Mesothelial cell of epicardium (in vitro differentiated cells): ENCODE measurements at places on chromosomes 13 and 19. TPM values are rescaled to one million over a fixed set of nuclear protein-coding genes. Genes with fewer than 3 reads are reported as not detected.
A peak's percentile ranks its signal among the peaks of the same experiment; 100 is the strongest.

DNA sequence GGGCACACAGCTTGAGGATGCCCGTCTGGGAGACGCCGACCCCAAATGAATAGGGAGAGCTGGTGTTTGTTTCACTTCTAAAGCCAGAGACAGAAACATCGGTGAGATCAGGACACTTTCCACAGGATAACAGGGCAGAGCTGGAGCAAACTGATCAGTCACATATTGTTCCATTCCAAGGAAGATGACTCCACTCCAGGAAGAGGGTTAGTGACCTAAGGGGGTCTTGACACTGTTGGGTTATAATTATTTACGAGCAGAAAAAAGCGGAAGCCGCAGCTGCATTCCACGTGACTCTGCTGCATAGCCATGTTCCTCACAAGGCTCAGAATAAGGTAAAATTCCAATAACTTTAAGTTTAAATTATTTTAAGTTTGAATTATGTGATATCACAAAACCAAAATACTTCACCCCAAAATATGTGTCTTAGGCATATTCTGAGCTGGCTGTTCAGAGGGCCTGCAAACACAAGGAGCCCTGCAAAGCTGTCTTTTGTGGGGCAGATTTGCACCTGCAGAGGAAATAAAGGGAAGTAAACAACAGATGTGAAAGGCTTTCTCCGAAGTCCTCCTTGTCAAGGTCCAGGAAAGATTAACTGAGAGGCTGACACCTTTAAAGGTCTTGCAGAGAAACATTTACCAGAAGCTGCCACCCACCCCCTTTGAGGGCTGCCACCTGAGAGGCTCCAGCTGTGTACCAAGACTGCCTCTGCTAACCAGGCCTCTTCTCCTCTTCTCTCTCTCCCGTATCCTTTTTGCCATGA lies 819.2 kb downstream of the UQCRFS1 start:
- H3K4me3 ChIP-seq = no peak overlapping the region
- H3K27ac ChIP-seq = no peak overlapping the region
- no peak for DNase-seq
- peaks cover 13% of the 10 kb centered on the region for H3K27me3 ChIP-seq
- H3K4me1 ChIP-seq = no peaks in the 10 kb centered on the region

DNA sequence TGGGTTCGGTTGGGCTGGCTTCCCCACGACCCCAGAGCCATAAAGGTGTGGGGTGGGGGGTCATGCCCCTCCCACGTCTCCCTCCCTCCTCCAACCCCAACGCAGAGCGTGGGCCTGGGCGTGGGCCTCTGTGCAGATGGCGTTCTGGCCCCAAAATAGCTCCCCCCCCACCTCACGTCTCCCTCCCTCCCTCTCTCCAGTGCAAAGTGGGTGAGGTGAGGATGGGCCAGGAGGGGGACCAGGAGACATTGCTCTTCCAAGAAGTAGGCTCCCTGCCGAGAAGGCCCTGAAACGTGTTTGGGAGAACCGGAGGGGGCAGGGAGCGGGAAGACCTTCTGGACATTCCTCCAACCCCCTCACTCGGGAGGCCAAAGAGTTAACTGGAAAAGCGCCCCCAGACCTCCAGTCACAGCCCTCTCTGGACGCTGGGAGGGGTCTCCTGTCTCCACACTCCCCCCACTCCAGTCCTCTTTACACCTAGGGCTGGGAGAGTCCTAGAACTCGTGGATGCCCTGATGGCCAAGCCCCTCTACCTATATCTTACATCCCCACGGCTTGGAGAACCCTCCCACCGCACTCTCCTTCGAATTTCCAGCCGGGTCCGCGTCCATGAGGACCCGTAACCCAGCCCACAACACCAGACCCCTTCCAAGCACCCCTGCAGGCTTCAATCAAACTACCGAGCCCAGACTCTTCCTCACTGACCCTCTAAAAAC lies 855 bp downstream of the UNC13A start:
- peaks cover 80% of the 10 kb centered on the region for H3K27me3 ChIP-seq
- H3K27ac ChIP-seq = no peak overlapping the region
- H3K4me1 ChIP-seq = peaks cover 9% of the 10 kb centered on the region
- DNase-seq = no peak

GRCh38 chr19:10603084-10603872 lies 16.2 kb upstream of the AP1M2 start:
- H3K4me3 ChIP-seq = peak overlapping the region; percentile 79
- peaks cover 19% of the 10 kb centered on the region for H3K4me1 ChIP-seq
- H3K27me3 ChIP-seq = peaks cover 1% of the 10 kb centered on the region
- peak; percentile 46 for DNase-seq
- H3K27ac ChIP-seq = peak overlapping the region; percentile 92
- H3K36me3 ChIP-seq = no peaks in the 10 kb centered on the region

SMAD9 gene
- 30.9 to 32.3 TPM (median 31.9 TPM) in 3 replicates for total RNA-seq
